Left lobe of liver (tissue), 2 donors: ENCODE measurements at places on chromosomes 2 and 18. TPM values are rescaled to one million over a fixed set of nuclear protein-coding genes. Genes with fewer than 3 reads are reported as not detected.

CNGA3 gene
- total RNA-seq: not detected

FSHR gene
- not detected for total RNA-seq

LTBP1 gene
- total RNA-seq: 5.8 TPM

C2orf66 gene
- not detected for total RNA-seq

SPDYA gene
- 0.13 TPM for total RNA-seq

GKN1 gene
- not detected for total RNA-seq

CNTNAP5 gene
- total RNA-seq: not detected

ST6GAL2 gene
- 0.81 TPM for total RNA-seq

KCNG2 gene
- total RNA-seq: not detected

ELOA2 gene
- total RNA-seq: not detected

CPO gene
- total RNA-seq: 0.38 TPM

BMP10 gene
- total RNA-seq: 6.1 TPM

SLC11A1 gene
- 3.3 TPM for total RNA-seq

TUBA3E gene
- not detected for total RNA-seq

CRYBA2 gene
- total RNA-seq: not detected

POMC gene
- total RNA-seq: 0.33 TPM

RESP18 gene
- total RNA-seq: not detected

APLF gene
- total RNA-seq: 1.1 TPM

TSN gene
- 24.0 TPM for total RNA-seq

NOSTRIN gene
- 3.5 TPM for total RNA-seq

CNDP1 gene
- total RNA-seq: 66.3 TPM
